ENCODE measurements at places on chromosomes 3 and 15.

DNA sequence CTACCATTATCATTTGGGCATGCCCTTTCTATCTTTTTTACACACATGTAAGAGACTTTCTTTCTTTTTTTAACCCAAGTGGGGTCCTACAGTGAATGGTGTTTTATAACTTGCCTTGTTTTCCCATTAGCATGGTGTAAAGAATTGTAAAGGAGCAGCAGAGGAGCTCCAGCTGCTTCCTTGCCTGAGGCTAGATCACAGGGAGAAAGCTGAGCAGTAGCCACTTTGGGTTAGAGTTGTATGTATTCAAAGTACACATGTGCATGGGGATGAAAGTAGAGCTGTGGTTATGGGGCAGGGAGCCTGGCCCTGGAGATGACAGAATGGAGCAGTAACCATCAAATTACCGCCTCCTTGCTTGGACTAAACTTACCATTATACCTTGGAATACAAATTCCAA is 231.1 kb upstream of the PDZRN3 start:
- H3K4me1 ChIP-seq = peaks cover 3% of the 10 kb centered on the region
- no peak for DNase-seq
- no peaks in the 10 kb centered on the region for H3K27me3 ChIP-seq
- no peak overlapping the region for H3K4me3 ChIP-seq

DNA sequence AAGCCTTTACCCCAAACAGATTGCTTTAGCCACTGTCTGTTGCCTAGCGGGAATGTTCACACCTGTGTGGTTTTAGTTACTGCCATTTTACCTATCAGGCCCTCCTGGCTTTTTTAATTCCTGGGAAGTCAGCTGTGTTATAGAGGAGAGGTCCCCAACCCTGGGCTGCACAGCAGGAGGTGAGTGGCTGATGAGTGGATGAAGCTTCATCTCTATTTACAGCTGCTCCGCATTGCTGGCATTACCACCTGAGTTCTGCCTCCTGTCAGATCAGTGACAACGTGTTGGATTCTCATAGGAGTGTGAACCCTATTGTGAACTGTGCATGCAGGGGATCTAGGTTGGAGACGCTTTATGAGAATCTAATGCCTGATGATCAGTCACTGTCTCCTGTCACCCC is 127.0 kb downstream of the MBNL1 start:
- no peak for DNase-seq
- no peak overlapping the region for H3K27ac ChIP-seq
- no peaks in the 10 kb centered on the region for H3K27me3 ChIP-seq
- peaks cover 35% of the 10 kb centered on the region for H3K4me1 ChIP-seq
- H3K4me3 ChIP-seq = no peak overlapping the region

DNA sequence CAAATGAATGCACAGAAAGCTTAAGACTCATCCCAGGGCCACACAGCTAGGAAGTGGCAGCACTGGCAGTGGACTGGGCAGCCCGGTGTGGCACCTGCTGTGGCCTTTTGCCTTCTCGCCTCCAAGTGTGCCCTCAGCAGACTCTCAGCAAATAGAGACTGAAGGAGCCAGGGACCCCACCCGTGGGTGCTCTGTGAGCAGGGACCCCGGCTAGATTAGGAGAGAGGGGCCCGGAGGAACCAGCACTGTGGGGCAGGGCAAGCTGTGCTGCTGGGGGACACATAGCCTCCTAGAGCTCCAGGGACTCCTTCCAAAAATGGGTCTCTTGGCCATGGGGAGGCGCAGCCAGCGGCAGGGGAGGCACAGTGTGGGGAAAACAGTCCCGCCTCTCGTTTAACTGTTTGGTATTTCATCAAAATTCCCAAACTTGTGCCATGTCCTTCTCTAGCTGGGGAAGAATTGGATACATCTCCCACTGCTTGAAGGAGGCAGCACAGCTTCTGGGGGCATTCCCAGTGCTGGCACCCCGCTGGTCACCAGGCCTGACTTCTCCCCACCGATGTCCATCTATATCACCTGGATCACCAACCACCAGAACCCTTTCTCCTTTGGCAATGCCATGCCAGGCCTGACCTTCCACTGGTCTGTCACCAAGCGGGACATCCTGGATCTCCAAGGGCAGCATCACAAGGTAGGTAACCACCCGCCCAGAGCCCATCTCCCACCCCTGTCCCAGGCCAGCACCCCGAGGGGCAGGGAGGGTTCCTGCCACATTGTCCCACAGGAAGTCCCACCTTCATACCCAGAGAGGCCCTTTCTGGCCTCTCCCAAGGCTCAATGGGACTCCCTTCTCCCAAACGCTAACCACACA is 12.0 kb upstream of the TXNRD3 start:
- no peaks in the 10 kb centered on the region for H3K4me1 ChIP-seq
- H3K36me3 ChIP-seq = no peaks in the 10 kb centered on the region
- no peak for DNase-seq

DNA sequence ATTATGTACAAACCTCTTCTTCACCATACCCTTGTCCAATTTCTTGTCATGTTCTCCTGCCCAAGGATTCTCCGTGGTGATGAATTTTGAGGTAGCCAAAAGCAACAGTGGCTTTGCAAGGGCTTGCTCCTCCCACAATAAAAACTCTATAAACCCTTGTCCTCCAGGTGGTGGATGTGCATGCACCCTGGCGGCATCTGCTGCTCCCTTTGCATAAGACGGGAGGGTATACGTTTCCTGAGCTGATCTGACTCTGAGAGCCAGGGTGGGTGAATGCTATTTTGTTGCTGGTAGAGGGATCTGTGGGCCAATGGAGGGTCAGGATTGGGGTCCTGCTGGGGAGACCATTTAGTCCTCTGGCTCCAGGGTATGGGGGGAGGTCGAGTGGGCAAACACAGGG is 5.4 kb downstream of the DNAH1 start:
- H3K4me1 ChIP-seq = peaks cover 19% of the 10 kb centered on the region
- H3K36me3 ChIP-seq = no peaks in the 10 kb centered on the region
- H3K4me3 ChIP-seq = no peak overlapping the region
- no peaks in the 10 kb centered on the region for H3K27me3 ChIP-seq

DNA sequence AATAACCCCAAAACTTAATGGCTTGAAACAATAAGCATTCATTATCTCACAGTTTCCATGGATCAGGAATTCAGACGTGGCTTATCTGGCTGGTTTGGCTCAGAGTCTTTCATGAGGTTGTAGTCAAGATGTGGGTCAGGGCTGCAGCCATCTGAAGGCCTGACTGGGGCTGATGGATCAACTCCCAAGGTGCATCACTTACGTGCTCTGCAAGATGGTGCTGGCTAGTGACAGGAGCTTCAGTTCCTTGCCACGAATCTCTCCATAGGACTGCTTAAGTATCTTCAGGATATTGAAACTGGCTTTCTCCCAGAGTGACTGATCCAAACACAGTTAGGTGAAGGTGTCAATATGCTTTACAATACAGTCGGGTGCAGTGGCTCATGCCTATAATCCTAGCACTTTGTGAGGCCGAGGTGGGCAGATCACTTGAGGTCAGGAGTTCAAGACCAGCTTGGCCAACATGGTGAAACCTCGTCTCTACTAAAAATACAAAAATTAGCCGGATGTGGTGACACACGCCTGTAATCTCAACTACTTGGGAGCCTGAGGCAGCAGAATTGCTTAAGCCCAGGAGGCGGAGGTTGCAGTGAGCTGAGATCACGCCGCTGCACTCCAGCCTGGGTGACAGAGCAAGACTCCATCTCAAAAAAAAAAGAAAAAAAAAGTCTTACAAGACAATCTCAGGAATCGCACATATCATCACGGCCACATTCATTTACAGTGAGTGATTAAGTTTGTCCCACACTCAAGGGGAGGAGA is 28.5 kb upstream of the PTPRG start:
- no peaks in the 10 kb centered on the region for H3K36me3 ChIP-seq
- DNase-seq = no peak
- H3K27ac ChIP-seq = no peak overlapping the region
- no peaks in the 10 kb centered on the region for H3K27me3 ChIP-seq

- no peak for DNase-seq
- H3K4me1 ChIP-seq = peaks cover 11% of the 10 kb centered on the region
- H3K36me3 ChIP-seq = no peaks in the 10 kb centered on the region
- no peak overlapping the region for H3K4me3 ChIP-seq
- no peaks in the 10 kb centered on the region for H3K27me3 ChIP-seq
Measured at GRCh38 chr3:52171514-52172261, 17.5 kb upstream of the POC1A start.

DNA sequence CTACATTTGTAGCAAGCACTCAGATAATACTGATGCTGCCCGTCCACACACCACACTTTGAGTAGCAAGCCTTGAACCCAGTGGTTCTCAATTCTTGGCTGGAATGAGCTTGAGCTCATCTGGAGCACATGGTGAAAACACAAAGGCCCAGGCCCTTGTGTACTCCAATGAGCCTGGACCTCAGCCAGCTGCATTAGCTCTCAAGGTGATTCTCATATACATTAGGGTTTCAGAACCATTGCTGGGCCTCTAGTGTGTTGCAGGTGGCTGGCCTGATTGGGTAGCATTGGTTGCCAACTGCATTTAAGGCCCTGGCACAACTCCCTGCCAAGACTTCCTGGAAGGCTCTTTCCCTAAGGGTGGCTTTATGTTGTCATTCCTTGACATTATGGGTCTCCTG is 23.4 kb upstream of the ZFAND6 start:
- H3K36me3 ChIP-seq = no peaks in the 10 kb centered on the region
- peaks cover 5% of the 10 kb centered on the region for H3K4me1 ChIP-seq
- no peak for DNase-seq

- peaks cover 27% of the 10 kb centered on the region for H3K27me3 ChIP-seq
- H3K4me3 ChIP-seq = no peak overlapping the region
- H3K4me1 ChIP-seq = peaks cover 9% of the 10 kb centered on the region
- no peaks in the 10 kb centered on the region for H3K36me3 ChIP-seq
- DNase-seq = no peak
- H3K27ac ChIP-seq = no peak overlapping the region
Measured at GRCh38 chr3:101159478-101159877, 160.9 kb downstream of the IMPG2 start.

DNA sequence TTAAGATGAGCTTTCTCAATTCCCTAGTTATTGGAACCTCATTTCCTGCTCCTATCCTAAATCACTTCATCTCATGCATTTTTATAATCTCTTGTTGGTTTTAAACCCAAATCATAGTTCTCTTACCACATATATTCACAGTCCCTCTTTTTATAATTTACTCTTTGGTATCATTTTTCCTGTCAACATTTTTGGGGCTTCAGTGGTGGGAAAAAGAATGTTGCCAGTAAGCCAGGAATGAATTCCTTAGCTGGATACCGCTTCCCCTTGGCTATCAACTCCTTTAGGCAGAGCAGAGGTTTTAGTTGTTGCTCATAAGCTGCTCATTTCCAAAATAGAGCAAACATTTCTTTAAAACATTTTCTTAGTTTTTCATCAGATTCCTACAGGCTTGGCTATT is 112.3 kb downstream of the GALK2 start:
- H3K27me3 ChIP-seq = no peaks in the 10 kb centered on the region
- peaks cover 53% of the 10 kb centered on the region for H3K36me3 ChIP-seq
- DNase-seq = no peak

GRCh38 chr3:123740391-123740822 is 143.7 kb downstream of the MYLK start:
- H3K27me3 ChIP-seq = no peaks in the 10 kb centered on the region
- H3K27ac ChIP-seq = no peak overlapping the region
- DNase-seq = no peak
- no peak overlapping the region for H3K4me3 ChIP-seq
- no peaks in the 10 kb centered on the region for H3K36me3 ChIP-seq
- H3K4me1 ChIP-seq = peaks cover 28% of the 10 kb centered on the region

DNA sequence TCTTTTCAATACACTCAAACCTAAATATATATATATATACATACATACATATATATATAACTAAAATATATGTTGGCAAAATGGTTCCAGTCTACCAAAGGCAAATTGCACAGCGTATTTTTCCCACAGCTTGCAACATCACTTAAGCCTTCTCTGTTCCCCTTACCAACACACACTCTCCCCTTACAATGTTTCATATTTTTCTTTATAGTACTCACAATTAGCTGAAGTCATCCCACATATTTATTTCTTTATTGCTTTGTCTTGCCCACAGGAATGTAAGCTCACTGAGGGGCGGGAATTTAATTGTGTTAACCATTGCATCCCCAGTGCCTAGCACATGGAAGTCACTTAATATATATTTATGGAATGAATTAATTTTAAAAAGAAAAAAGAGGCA is 288.3 kb downstream of the ULK4 start:
- no peak for DNase-seq
- peaks cover 10% of the 10 kb centered on the region for H3K36me3 ChIP-seq
- peaks cover 6% of the 10 kb centered on the region for H3K4me1 ChIP-seq
- H3K27ac ChIP-seq = no peak overlapping the region
- H3K4me3 ChIP-seq = no peak overlapping the region

GRCh38 chr15:98386561-98386960 is 261.8 kb upstream of the IGF1R start:
- no peak for DNase-seq
- H3K27ac ChIP-seq = no peak overlapping the region

GRCh38 chr15:57079931-57080620 is 161.6 kb downstream of the TCF12 start:
- DNase-seq = no peak
- H3K27ac ChIP-seq = no peak overlapping the region
- no peak overlapping the region for H3K4me3 ChIP-seq
- H3K27me3 ChIP-seq = no peaks in the 10 kb centered on the region
- no peaks in the 10 kb centered on the region for H3K36me3 ChIP-seq
- H3K4me1 ChIP-seq = peaks cover 24% of the 10 kb centered on the region

DNA sequence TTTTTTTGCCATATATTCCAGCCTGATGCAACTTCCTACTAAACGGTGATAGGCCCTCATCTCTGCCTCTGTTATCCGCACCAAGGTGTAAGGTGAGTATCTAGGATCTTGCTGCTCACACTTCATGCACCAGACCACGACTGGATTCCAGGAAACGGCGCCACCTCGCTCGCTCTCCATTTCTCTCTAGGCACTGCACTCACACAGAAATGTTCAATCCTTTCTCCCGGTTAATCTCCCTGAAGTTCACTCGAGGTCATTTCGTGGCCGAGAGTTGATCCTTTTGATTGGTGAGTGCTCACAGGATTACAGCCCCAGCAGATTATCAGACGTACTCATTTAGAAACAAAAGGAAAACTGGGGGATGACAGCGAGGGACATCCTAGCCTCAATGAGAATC is 28.1 kb downstream of the MCF2L2 start:
- DNase-seq = no peak
- no peaks in the 10 kb centered on the region for H3K27me3 ChIP-seq
- H3K36me3 ChIP-seq = no peaks in the 10 kb centered on the region
- H3K4me1 ChIP-seq = peaks cover 12% of the 10 kb centered on the region
- H3K27ac ChIP-seq = no peak overlapping the region

DNA sequence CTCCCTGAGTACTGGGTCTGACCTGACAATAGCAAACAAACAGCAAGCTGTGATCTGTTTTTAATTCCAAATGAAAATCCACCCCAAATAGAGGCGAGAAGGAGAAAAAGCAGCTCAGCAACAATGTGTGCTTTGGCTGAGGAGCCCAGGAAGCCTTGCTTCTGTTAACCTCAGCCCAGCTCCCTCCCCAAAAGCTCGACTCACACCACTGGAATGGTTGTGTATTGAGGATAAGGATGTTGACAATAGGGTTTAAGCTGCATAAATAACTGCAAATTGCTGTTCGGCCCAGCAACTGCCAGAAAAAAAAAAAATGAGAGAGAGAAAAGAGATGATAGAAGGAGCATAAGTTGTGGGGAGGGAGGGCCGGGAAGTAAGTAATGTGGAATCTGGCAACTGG is 104.0 kb upstream of the TBC1D5 start:
- no peaks in the 10 kb centered on the region for H3K27me3 ChIP-seq
- H3K4me3 ChIP-seq = no peak overlapping the region
- H3K4me1 ChIP-seq = no peaks in the 10 kb centered on the region
- H3K36me3 ChIP-seq = no peaks in the 10 kb centered on the region
- H3K27ac ChIP-seq = no peak overlapping the region
- DNase-seq = no peak

- H3K4me3 ChIP-seq = no peak overlapping the region
- no peak for DNase-seq
- H3K27me3 ChIP-seq = no peaks in the 10 kb centered on the region
- H3K36me3 ChIP-seq = no peaks in the 10 kb centered on the region
- peaks cover 6% of the 10 kb centered on the region for H3K4me1 ChIP-seq
- H3K27ac ChIP-seq = no peak overlapping the region
Measured at GRCh38 chr3:153963012-153963411, 158.2 kb upstream of the ARHGEF26 start.

Data from mesothelial cell of epicardium (in vitro differentiated cells).